ENCODE measurements at places on chromosomes 16 and 17.

DNA sequence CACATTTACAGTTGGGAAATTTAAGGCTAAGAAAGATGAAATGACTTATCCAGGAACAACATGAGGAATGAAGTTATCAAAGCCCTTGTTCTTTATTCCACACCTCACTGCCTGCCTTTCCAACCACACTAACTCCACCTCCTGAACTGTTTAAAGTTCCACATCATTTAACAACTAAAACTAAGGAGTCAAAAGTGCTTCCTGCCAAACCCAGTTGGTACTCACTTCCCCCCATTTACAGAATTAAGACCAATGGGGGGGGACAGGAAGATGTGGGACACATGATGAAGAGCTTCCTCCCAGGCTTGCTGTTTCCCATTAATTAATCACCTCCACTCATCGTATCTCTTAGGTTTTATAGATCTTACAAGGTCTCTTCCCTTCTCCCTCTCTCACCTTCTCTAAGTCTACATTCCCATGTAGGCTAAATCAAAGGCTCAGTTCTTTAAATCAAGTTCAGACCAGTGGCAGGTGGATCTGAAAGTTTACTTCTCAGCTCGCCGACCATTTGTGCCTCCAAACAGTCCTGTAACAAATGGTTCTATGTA lies 19.2 kb upstream of the TMEM101 start:
- DNase-seq, result no peak

- DNase-seq, result no peak
Measured at GRCh38 chr17:47935961-47936360, 5.4 kb upstream of the PNPO start.

GRCh38 chr16:19601083-19601976 lies 45.8 kb downstream of the VPS35L start:
- DNase-seq, result no peak

GRCh38 chr16:25895380-25895779 lies 203.6 kb downstream of the HS3ST4 start:
- no peak for DNase-seq

GRCh38 chr16:80500961-80501525 lies 39.8 kb upstream of the DYNLRB2 start:
- DNase-seq, result no peak

DNA sequence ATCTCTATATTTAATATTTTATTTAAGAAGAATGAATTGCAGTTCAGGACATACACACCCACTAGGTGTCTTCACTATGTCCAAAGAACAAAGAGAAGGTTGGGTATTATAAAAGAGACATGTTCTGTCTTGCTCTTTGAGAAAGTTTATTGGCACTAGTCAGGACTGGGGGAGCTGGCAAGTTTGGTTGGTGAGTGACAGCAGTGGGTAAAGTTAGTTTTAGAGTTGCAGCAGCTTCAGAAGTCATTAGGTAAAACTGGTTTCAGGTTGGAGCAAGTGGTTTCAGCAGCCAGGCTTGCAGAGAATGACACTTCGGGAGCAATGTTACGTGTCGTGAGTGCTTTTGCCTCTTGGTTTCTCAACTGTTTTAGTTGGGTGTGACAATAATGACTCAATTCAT lies 142.2 kb upstream of the HS3ST3A1 start:
- DNase-seq, result no peak

DNA sequence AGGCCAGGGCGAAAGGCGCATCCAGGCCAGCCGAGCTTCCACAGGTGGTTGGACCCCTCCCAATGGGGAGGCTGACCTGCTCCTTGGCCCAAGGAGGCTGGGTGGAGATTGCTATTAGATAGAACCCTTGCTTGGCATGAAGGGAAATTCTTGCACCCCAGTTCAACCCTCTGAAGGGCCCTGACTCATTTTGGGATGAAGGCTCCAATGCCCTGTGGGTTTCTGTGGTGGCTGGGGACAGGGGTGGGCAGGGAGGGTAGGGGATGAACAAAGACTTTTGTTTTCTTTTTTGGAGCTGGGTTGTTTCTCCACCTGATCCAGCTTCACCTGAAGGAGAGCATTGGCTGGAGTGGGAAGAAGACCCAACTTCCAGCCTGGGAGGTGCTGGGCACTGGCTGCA lies 16.7 kb upstream of the TBX21 start:
- no peak for DNase-seq

GRCh38 chr16:8959921-8960787 lies 3.6 kb downstream of the USP7 start:
- no peak for DNase-seq

DNA sequence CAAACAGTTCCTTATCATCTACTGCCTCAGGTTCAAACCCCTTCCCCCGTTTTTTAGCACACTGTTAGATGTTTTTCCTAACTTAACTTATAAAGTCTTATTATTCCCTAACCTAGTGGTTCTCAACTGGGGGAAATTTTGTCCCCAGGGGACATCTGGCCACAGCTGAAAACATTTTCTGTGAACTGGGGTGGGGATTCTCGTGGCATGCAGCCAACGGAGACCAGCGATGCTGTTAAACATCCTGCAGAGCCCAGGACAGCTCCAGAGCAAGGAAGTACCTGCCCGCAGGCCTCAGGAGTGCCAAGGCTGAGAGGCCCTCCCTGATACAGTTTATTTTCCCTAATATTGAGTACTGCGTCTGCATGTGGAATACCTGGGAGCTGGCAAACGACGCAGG lies 24.3 kb downstream of the ZCCHC14 start:
- no peak for DNase-seq

DNA sequence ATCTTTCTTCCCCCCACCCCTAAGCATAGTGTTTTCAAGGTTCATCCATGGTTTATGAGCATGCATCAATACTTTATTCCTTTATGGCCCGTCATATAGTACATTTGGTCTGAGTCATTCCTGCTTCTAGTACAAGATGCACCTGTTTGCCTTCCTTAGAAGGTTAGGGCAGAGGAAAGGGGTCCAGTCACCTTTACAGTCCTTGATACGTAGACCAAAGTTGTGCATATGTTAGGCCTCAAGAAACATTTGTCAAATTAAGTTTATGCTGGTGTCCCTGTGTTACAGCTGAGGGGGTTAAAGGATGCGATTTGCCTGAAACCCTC lies 1.4 kb downstream of the CYB5D2 start:
- no peak for DNase-seq

- DNase-seq, result no peak
Measured at GRCh38 chr17:69150333-69150732, 8.6 kb upstream of the ABCA6 start.

Data from DMS79 (cell line).